ENCODE measurements at places on chromosomes 13 and 19.

GRCh38 chr13:27266917-27267316, 3.7 kb upstream of the RASL11A start:
- no peak for DNase-seq

- DNase-seq = no peak
These were observed 7.4 kb downstream of the EID2B start for GRCh38 chr19:39525205-39525604.

DNA sequence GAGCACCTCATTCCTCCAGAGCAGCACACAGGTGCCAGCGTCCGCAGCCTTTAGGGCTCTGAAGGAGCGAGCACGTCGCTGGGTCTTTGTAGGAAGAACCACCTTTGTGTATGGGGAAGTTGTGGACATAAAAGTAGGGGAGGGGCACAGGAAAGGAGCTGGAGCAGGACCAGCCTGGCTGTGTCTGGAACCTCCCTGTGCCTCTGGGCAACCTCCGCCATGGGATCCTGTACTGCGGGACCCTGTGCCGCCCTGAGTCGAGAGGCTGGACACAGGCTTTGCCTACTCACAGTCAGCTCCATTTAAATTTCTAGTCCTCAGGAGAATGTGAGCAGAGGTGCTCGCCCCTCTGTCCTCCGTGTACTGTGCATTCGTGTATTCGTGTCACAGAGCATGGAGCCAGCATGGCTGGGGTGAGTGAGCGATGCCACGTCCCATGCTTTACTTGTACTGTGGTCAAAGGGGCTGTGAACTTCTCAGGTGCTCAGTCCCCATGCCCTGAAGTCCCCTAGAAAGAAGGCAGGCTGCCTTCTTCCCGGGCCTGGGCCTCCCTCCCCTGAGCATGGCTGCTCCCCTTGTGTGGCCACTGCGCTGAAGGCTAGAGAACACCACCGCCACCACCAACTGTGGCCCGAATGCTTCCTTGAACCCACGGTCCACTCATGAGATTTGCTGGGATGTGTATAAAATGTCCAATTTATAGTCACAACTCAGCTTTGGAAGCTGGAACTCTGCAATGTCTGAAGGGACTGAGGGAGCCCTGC, 99.9 kb downstream of the TEX29 start:
- DNase-seq = no peak

DNA sequence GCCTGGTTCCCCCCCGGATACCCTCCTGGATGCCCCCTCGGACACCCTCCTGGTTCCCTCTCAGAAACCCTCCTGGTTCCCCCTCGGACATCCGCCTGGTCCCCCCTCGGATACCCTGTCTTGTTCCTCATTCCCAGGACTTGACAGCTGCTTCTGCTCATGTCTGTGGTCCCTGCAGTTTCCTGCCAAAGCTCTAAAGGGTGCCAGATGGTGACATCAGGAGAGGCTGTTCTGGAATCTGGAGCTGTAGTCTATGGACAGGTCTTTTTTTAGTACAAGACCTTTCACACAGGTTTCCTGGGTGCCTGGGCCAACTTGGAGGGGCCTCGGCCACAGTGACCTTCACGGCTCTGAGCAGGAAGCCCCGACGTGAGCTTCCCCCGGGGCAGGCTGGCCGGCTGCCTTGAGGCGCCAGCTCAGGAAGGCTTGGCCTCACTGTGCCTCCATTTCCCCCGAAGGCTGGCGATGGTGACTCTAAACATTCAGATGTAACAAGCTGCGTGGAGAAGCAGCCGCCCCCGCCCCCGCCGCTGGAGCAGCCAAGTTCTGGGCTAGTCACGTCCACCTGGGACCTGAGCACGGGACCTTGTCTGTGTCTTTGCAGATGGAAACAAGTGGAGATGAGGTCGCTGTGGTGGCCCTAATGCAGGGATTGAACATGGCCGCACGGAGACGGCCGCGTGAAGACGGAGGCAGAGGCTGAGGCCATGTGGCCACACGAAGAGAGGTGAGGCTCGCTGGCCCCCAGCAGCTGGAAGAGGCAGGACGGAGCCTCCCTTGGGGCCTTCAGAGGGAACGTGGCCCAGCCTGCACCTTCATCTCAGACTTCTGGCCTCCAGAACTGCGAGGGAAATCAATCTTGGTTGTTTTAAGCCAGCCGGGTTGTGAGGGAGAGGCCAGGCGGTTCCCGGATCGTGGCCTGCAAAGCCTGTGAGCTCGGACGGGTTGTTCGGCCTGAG, 12.7 kb downstream of the SGTA start:
- DNase-seq = no peak

GRCh38 chr13:113562085-113562749, 22.3 kb upstream of the TFDP1 start:
- no peak for DNase-seq

DNA sequence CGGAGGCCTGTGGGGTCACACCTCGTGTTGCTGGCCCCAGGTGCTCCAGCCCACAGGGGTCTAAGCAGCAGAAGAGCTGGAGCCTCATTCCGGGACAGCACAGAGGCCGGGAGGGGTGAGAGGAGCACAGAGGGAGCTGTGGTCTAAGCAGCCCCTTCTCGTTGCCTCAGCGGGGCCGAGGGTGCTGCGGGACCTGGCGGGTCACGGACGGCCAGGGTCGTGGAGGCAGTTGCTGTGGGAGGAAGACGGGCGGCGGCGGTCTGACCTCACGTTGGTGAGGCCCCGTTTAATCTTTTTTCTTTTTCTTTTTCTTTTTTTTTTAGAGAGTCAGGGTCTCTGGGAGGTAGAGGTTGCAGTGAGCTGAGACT, 21.7 kb downstream of the PIAS4 start:
- DNase-seq = no peak

DNA sequence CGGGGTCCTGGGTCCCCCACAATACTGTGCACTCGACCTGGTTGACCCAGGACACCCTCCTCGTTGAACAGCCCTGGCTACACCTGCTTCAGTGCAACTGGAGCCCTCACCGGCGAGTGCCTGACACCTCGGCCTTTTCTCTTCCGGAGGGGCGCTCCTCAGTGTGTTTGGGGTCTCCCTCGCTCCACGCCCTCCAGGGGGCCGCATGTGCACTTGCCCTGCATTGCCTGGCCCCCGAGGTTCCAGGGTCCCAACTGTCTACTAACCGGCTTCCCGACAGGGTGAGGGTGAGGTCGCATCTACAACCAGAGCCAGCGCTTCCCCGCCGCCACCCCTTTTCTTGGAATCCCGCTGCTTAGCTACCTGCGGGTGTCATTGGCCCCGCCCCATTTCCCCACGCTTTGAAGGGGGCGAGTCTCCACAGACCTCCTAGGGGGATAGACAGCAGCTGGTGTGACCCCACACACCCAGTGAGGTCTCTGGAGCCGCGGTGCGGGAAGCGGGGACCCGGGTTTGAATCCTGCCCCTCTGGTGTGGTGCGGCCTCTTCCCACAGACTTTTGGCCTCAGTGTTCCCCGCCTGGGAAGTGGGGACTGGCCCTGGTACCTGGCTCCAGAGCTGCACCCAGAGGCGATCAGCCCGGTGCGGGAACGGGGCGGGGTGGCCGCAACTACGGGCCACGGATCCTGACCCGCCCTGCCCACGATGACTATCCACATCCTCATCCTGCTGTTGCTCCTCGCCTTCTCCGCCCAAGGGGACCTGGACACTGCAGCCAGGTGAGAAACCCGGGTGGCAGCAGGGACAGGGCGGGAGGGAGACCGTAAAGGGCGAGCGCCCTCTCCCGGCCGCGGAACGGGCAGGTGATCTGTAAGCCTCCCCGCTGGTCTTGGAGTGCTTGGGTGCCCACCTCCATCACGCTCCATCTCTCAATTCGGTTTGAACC, at the start of gene ADM5:
TSS of gene ADM5 (plus strand) at position 462 of the 946 bp plus-strand sequence. CDS start at position 706, 244 bp downstream.
- DNase-seq = no peak

DNA sequence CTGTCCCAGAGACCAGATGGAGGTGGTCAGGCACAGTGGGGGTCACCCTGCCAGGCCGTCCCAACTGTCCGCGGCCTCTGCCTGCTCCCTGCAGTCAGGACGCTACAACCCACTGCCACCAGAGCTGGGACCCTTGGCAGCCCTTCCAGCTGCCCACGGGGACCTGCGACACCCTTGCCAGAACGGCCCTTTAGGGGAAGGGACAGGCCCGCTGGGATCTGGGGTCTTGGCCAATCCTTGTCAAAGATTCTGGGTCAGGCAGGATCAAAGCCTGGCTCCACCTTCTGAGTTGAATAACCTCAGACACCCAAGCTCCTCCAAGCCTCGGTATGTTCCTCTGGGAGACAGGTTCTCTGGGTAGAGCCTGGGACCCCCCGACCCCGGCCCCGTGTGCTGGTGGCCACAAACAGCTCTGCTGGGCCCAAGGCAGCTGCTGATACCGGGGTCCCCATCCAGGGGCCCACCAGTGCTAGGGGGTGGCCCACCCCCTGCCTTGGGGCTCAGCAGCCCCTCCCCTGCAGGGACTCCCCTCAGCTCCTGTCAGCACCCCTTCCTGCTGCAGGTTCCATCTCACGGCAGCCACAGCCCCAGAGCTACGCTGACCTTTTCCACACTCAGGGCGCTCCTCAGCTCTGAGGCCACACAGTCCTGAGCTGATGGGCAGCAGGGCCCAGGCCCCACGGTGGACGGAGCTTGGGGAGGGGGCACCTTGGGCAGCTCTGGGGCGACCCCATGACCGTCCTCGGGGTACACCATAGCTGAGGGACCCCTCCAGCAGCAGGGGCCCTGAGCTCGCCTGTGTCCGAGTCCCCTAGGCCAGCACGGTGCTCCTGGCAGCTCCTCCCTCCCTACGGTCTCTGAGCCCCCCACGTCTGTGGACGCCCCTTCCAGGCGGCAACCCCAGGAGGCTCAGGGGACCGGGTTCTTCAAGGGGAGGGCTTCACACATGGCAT, 18.4 kb downstream of the SBNO2 start:
- no peak for DNase-seq

DNA sequence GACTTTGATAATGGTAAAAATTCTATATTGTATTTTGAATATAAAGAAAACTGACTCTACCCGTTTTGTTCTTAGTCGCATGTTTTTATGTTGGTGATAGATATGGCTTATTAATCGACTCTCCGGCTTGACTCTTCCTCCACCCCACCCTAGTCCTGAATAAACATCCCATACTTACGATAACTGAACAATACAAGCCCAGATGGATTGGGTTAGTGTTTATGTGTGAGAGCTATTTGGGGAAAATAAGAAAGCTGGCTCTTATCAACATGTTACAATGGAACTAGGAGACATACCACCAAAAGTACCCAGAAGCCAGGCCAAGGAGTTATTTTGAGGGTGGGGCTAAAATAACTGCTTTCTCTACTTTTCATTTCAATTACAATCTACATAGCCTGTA, 796.3 kb downstream of the DIAPH3 start:
- DNase-seq = no peak

Data from kidney epithelial cell (primary cell).